ENCODE measurements at places on chromosomes 5 and 9.
A peak's percentile ranks its signal among the peaks of the same experiment; 100 is the strongest.

DNA sequence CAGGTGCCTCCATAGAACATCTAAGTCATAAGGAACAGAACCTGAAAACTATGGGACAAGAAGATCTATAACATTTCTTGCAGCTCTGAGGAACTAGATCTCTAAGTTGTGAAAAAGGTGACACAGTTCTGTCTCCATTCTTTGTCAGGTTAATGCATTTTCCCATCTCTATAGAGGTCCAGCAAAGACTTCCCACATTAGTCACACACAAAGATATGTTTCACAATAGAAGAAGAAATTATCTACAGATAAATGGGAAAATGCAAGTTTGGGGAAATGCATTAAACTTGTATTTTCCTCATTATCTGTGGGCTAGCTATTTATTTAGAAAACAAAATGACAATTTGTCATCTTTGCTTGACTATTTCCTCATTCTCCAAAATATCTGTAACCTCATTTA lies 458.6 kb upstream of the PAPPA start:
- no peak for DNase-seq

DNA sequence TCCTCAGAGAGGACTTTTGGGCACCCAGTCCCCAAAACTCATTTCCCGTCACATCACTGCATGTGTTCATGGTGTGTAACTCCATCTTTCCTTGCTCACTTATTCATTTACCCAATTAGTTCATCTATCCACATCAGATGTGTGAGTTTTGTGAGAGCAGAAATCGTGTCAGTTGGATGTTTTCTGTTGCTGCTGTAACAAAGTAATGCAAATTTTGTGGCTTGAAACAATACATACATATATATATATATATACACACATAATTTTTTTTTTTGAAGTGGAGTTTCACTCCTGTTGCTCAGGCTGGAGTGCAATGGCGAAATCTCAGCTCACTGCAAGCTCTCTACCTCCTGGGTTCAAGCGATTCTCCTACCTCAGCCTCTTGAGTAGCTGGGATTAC lies 70.5 kb upstream of the BOD1 start:
- no peak for DNase-seq

- DNase-seq: no peak
These were observed 85.5 kb upstream of the NUDT12 start for GRCh38 chr5:103648086-103648485.

DNA sequence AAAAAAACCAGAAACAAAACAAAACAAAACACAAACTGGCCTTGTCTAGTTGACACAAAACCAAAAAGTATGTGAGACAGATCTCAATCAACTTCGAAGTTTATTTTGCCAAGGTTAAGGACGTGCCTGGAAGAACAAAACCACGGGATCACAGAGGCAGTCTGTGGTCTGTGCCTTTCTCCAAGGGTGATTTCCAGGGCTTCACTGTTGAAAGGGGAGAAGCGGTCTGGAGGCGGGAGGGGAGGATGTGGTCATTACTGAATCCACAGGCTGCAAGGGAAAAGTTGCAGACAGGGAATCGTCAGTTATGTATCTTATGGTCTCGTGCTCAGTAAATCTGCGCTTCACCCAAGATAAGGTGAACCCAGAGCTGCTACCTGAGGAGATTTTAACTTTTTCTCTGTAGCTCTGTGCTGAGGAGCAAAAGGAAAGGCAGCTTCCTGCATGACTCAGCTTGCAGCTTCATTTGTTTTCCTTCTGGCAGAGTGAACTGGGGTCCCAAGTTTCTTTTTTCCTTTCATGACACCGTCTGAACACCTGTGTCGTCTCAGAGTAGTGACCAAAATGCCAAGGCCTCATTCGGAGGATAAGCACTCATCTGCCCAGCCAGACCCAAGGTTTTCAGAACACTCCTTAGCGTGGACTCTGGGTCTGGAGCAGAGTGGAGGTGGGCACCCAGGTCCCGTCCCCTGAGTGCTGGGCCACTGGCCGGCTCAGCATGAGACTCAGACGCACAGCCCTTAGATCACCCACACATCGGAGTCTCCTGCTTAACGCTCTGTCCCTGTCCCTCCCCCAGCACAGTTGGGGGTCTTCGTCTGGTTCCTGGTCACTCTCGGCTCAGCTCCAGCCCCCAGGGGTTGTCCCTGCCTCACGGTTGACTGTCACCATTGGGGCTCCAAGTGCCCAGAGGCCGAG lies 25.9 kb downstream of the ROPN1L start:
- no peak for DNase-seq

DNA sequence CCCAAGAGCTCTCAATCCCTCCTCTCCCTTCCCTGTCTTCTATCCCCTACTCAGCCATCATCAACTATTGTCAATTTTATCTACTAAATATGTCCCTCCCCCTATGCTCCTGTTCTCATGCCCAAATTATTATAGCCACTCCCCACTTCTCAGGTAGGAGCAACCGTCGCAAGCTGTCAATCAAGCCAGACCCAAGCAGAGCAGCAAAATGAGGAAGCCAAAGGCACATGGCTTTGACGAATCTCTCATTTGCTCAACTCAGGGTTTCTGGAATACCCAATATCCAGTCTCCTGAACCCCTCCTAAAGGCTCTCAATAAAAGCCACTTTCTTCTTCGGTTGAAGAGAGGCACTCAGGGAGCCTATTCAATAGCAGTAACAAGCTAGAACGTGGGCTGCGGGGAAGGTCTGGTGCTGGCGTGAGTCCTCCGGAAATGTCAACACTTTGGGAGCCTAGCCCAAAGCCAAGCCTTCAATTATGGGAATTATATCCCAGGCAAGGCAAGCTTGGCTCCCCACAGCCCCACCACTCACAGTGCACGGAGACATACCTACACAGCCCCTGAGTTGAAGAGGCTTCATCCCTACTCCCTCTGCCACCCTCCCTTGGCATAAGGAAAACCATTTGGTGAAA lies 47.7 kb downstream of the SIL1 start:
- no peak for DNase-seq

- DNase-seq: no peak
These were observed 163.1 kb downstream of the LRRC70 start for GRCh38 chr5:62741761-62742160.

DNA sequence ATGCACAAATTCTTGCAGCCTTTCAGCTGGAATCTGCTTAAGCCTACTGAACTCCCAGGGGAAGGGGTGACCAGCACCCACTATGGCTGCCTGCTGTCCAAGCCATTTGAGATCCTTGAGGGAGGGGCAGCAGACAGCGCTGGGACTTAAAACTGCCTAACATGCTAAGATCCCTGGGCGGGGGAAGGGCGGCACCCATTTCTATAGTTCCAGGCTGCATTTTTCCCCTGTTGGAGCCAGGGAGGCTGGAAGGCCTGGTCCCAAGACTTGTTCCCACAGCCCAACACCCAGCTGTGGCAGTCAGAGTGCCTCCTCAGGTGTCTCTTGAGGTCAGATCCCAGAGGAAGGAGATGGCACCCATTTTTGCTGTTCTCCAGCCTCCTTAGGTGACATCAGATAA lies 1061.3 kb upstream of the COX7C start:
- no peak for DNase-seq

DNA sequence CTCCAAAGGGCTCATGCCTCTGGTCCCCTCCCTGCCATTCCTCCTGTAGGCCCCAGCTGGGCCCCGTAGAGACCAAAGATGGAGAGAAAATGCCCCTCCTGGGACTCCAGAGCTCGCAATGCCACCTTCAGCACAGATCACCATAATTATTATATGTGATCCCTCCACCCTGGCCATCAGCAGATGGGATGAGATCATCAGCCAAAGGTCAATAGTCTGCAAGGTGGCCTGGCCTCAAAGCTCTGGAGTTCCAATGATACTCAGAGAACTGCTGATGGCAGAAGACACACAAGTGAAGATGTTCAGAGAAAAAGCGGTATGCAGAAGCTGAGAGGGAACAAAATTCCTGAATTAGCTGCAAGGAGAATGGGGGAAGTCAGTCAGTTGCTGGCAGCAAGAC lies 5.0 kb downstream of the RPP25L start:
- no peak for DNase-seq

- DNase-seq: no peak
These were observed 34.2 kb downstream of the PLAC8L1 start for GRCh38 chr5:146071171-146071570.

DNA sequence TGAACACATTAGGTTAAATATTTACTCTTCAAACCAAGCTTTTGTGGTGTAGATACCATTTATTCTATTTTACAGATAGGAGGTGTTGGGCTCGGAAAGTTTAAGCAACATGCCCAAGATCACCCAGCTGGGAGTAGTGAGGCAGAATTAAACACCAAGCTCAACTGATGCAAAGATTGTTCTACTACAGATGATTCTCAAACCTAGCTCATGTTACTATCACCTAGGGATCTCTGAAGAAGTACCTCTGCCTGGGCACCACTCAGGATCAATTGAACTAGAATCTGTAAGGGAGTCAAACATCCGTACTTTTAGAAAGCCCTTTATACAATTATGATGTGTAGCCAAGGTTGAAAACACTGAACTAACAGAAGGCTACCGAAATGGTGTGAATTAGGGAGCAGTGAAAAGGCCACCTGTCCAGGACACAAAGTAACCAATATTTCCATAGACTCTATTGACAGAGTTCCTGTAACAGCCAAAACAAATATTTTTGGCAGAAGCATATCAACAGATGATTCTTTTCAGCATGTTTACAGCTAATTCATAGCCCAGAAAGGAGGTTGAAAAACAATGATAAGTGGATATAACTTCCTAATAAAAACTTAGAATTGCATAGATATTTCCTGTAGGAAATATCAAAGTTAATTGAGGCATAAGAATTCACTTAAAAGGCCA lies 158.5 kb upstream of the PTGER4 start:
- no peak for DNase-seq

GRCh38 chr9:2242831-2243330 lies 227.7 kb downstream of the SMARCA2 start:
- no peak for DNase-seq

GRCh38 chr5:116572350-116573278 lies 2.0 kb downstream of the SEMA6A start:
- no peak for DNase-seq

- DNase-seq: no peak
These were observed 141.7 kb downstream of the TARS1 start for GRCh38 chr5:33582417-33582816.

DNA sequence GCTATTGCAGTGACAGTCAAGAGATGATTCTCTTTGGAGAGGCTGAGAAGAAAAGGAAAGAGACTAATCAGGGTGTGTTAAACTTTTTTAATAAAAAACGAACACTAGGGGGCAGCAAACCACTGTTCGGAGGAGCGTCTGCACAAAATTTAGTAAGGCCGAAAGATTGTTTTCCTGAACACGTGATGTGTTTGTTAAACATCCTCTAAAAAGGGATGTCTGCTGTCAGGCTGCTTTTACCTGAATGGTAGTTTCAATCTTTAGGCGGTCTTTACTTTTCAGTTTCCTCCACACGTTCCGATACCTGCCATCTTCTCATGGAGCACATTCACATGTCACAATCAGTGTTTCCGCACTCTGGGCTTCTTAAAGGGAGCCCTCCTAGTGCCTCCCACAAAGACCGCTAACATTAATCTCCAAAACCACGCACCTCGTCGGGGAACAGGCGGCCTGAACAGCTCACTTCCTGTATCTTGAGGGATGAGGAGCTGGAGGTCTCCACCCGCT lies 125.2 kb downstream of the GPBP1 start:
- DNase-seq: peak; percentile 32

DNA sequence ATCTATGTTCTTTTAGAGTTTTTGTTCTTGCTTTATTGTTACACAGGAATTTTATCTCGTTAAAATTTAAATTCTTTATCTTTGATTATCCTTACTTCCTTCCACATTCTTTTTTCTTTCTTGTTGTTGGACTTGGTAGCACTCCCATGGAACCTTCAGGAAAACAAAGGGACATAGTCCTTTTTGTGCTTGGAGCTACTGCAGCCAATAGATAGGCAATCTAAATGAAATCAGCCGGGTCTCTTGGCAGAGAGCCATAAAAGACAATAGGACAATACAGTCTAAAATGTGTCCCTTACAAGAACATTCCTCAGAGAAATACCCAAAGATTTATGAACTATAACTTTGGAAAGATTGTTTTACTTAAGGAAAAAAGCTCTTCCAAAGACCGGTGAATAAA lies 548.1 kb upstream of the C9orf72 start:
- no peak for DNase-seq

- no peak for DNase-seq
These were observed 368.2 kb downstream of the NDUFS4 start for GRCh38 chr5:53928641-53929040.

DNA sequence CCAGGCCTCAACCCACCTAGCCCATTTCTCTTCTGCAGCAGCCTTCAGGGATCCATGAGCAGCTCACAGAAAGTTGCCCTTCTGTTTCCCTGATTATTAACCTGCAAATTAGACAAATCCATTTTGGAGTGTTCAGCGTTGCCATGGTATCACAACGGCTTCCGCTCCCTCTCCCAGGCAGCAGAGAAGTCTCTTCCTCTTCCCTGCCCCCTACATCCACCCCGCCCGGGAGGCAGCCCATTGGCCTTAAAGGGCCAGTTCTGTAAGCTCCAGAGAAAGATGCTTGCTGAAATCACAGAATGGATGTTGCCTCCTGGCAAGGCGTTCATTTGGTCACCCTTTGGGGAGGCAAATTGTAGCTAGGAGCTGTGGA lies 47.7 kb upstream of the BOD1 start:
- DNase-seq: no peak

DNA sequence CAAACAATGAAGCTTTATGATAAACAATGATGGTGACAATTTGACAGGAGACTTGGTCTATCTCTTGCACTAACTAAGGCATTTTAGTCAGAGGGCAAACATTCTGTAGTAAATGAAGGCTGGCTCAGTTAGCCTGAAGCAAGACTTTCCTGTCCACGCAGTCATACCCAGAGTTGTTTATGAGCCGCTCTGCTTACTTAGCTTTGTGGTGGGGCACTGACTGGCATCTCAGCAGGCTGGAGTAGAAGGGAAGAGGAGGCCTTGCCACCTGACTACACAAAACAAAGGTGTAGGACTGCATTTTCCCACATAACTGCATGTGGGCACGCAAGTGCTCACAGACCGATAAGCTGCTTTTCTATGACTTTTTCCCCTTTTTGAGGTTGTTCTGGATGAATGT lies 133.7 kb upstream of the EPB41L4A start:
- DNase-seq: no peak

GRCh38 chr5:150140830-150141229 lies 14.8 kb downstream of the PDGFRB start:
- no peak for DNase-seq

DNA sequence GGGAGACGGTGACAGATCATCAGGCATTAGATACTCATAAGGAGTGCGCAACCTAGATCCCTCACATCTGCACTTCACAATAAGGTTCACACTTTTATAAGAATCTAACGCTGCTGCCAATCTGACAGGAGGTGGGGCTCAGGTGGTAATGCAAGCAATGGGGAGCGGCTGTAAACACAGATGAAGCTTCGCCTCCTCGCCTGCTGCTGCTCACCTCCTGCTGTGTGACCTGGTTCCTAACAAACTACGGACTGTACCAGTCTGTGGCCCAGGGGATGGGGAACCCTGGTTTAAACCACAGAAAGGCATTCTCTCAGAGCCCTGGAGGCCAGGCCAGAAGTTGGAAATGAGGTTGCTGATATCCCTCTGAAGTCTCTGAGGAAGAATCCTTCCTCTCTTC lies 323.6 kb downstream of the DRD1 start:
- no peak for DNase-seq

GRCh38 chr5:52448111-52448510 lies 339.6 kb upstream of the ITGA1 start:
- no peak for DNase-seq

DNA sequence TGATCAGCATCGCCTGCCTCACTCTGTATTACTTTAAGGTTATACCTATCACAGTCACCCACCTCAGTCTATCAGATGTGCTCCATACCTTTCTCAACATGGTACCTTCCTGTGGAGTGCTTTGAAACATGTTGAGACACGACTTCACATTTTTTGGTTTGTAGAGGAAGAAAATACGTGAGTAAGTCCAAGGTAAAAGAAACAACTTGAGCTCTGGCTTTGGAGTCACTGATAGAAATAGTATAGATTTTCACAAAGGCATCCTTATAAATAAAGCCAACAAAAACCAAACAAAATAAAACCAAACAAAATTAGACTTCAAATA lies 77.5 kb upstream of the HMHB1 start:
- DNase-seq: no peak
